Sigmoid colon (tissue), 7 donors: ENCODE measurements at places on chromosomes 4 and X.

DNA sequence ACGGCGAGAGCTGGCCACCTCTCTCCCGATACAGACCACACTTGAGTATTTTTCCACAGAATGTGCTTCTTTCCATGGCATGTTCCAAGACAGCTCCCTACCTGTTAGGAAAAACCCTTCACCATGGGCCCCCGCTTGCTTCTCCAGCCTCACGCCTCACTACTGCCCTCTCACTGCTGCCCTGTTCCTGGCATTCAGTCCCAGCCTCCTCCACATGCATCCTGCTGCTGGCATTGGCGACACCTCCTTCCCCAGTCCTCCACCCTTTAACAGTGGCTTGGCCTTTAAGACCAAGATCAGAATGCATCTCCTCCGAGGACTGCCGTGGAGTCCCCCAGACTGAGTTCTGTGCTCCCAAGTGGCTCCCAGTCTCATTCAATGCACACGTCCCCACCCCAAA lies 10.7 kb downstream of the PNMA6F start:
- no peak for DNase-seq

DNA sequence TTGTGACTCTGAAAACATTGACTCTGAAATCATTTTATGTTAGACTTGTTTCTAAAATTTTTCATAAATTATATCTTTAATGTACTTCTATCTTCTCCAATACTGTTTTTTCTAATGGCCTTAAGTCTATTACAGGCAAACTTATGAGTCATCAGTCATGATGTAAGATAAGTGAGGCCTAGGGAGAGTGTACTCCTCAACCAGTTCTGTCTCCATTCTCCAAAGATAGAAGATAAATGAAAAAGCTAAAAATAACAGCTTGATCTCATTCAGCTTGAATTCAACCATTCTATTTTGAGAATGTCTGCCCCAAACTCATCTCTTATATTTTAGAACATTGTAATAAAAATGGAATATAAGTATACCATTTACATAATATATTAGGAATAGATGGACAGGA lies 34.5 kb downstream of the STBD1 start:
- DNase-seq = no peak

DNA sequence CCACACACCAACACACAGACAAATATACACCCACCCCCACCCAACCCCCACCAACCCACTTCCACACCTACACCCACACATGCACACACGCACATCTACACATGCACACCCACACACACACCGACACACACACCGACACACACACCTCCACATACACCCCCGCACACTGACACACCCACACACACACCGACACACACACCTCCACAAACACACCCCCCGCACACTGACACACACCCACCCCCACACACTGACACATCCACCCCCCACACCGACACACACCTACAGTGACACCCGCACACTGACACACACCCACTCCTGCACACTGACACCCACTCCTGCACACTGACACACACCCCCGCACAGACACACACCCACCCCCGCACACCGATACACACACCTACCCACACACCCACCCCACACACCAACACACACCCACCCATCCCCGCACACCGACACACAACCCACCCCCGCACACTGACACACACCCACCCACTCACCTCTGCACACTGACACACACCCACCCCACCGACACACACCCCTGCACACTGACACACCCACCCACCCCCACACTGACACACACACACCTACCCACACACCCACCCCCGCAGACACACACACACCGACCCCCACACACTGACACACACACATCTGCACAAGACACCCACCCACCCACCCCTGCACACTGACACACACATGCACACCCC lies 31.1 kb downstream of the FGFRL1 start:
- DNase-seq = no peak

GRCh38 chr4:13118633-13119032 lies 365.5 kb downstream of the RAB28 start:
- no peak for DNase-seq

GRCh38 chrX:40240844-40241243 lies 143.1 kb upstream of the BCOR start:
- DNase-seq = no peak

GRCh38 chr4:17811078-17811603 lies 362 bp downstream of the NCAPG start:
- DNase-seq = no peak

- no peak for DNase-seq
Observed at GRCh38 chr4:1505511-1506460, 99.5 kb upstream of the NKX1-1 start.

GRCh38 chr4:16858275-16858752 lies 40.1 kb downstream of the LDB2 start:
- DNase-seq = no peak

DNA sequence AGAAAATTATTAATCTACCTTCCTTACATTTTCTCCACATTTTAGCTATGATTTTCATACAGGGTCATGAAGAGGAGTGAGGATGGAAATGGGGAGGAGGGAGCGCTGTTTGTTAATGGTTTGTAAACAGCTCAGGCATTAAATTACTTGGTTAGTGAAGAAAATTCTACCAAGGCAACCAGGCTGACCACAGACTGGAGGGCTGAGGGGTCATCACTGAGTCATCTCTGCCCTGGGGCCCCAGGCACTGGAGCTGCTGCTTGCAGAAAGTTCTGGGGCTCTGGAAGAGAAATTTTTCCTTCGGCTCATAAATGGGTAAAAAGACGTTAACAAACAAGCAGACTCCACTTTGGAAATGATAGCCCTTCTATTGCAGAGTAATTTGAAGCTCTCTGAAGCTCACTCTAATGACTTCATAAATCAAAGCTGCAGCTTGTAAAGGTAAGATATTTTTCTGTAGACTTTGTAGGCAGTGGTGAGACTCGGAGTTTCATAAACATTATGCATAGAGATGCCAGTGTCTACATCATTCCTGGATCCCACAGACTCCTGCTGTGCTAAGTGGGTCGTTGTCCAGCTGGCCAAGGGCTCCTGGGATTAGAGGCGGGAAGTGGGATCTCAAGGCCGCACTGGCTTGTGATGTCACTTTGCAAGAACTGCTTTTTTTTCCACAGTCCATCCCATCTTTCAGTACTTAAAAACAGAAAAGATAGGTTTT lies 159.6 kb downstream of the PTTG2 start:
- no peak for DNase-seq

GRCh38 chr4:159038536-159038935 lies 64.3 kb upstream of the RAPGEF2 start:
- no peak for DNase-seq

- no peak for DNase-seq
Observed at GRCh38 chr4:17324386-17324830, 187.5 kb downstream of the QDPR start.

- no peak for DNase-seq
Observed at GRCh38 chrX:105608745-105609144, 213.6 kb upstream of the NRK start.

- DNase-seq = no peak
Observed at GRCh38 chrX:94288325-94288724, 614.3 kb downstream of the FAM133A start.

- DNase-seq = no peak
Observed at GRCh38 chr4:166324321-166324720, 451.3 kb downstream of the TLL1 start.

DNA sequence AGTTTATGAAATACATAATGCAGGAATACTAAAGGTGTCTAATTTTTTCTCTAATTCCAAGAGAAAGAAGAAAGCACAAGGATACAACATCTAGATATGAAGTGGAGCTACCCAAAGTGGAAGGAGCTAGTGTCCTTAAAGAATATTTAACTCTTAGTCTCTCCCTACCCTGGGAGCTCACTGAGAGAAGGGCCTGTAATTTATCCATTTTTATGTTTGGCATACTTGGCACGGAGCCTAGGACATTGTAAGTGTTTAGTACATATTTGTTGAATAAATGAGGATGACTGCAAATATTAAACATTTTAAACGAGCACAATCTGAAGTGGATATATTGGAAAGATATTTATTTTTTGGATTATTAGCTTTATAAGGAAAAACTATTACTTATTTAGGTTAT lies 674.8 kb downstream of the IQCM start:
- DNase-seq = no peak

DNA sequence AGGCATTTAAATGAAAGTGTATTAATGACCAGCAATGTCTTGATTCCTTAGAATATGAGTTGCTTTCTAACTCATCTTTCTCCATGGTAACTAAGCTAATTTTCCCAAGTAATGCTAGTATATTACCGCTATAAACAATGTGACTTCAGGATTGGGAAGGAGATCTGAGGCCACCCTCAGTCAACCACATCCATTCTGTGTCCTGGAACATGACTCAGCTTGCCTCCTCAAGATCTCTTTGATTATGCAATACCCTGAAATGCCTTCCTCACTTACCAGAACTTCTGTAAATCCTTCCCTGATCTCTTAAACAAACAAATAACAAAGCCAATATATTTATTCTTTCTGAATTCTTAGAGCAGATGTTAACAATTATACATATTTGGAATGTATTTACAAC lies 1495.5 kb downstream of the PCDH18 start:
- no peak for DNase-seq

GRCh38 chrX:23661671-23662070 lies 5.6 kb upstream of the PRDX4 start:
- DNase-seq = no peak

GRCh38 chr4:104492183-104492771 lies 2.4 kb downstream of the CXXC4 start:
- no peak for DNase-seq

DNA sequence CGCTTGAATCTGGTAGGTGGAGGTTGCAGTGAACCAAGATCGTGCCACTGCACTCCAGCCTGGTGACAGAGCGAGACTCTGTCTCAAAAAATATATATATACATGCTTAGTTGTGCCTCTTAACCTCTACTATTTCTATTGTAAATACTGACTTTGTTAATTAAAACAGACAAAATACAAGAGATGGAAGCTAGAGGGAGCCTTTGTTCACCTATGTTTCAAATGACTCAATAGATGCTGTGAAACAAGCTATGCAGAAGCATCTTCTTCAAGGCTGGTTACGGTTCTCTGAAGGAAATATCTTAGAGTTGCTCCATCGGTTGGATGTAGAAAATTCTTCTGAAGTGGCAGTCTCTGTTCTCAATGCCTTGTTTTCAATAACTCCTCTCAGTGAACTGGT lies 6.2 kb downstream of the NCAPG start:
- no peak for DNase-seq

- DNase-seq = no peak
Observed at GRCh38 chr4:70925418-70925817, 23.2 kb downstream of the MOB1B start.

- no peak for DNase-seq
Observed at GRCh38 chr4:185201977-185202962, 1.5 kb downstream of the CFAP97 start.

- peak; percentile 84 for DNase-seq
Observed at GRCh38 chr4:3372933-3373465, 68.8 kb upstream of the HGFAC start.

- DNase-seq = no peak
Observed at GRCh38 chr4:168474660-168475320, 5.5 kb downstream of the DDX60L start.

- no peak for DNase-seq
Observed at GRCh38 chr4:87046121-87046551, 111.3 kb downstream of the AFF1 start.

DNA sequence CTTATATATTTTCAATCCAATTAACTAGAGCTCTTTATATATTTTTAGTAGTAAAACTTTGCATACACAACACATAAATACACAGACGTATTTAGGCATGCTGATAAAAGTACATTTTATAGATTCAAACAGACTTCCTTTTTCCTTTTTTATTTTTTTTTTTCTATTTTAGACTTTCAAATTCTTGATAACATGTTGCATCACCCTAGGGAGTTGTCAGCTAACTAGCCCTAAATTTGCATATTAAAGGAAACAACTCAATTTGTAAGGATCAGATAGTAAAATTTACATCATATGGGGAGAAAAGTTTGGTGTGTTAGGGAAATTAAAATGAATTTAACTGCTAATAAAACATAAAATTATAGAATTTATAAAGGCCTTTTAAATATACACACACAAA lies 47.4 kb upstream of the APOOL start:
- DNase-seq = no peak

DNA sequence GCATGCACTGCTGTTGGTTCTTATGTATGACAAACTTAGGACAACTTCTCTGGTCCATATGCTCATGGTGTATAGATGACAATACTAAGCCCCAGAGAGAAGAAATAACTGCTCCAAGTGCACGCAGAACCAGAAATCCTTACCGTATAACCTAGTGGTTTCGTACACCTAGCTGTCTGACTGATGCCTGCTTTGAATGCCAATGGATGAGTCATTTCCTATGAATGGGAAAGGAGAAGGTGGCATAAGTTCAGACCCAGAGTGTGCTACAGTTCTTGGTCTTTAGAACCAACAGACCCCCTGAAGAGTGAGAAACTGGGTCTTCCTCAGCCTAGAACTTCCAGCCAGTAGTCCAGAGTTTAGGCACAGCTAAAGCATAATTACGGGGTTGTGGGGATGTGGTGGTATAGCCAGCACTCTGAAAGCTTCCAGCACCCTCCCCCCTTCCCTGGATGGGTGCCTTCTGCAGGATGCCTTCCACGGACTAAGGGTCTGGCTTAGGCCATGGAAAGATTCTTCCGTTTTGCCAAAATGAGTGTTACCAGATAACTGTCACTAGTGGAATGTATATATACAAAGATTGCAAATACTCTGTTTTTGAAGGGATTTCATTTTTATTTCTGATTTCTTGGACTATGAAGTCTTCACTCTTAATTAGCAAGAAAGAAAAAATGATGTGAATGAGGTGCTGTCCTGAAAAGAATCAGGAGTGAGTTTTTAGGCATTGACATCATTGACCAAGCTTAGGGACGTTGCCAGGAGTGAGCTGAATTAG lies 84.6 kb upstream of the PACRGL start:
- DNase-seq = no peak

GRCh38 chrX:124507246-124507645 lies 160.9 kb downstream of the SH2D1A start:
- no peak for DNase-seq

GRCh38 chr4:727576-727975 lies 21.9 kb downstream of the PCGF3 start:
- DNase-seq = no peak

DNA sequence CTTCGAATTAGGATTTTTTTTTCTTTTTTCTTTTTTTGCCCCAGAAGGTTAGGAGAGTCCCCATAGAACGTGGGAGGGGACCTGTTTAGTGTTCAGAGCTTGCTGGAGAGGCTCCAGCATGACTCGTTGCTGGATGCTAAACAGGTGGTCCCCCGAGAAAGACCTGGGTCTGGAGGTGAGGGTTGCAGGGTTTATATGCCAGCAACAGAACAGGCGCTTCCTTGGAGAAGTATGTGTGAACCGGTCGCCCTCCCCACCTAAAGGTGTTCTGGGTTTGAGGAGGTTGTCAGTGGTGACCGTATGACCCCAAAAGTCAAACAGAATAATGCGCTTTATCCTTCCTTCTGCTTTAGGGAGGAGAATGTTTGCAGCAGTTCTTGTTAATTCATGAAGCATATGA lies 52.1 kb upstream of the SHOX start:
- DNase-seq = no peak

DNA sequence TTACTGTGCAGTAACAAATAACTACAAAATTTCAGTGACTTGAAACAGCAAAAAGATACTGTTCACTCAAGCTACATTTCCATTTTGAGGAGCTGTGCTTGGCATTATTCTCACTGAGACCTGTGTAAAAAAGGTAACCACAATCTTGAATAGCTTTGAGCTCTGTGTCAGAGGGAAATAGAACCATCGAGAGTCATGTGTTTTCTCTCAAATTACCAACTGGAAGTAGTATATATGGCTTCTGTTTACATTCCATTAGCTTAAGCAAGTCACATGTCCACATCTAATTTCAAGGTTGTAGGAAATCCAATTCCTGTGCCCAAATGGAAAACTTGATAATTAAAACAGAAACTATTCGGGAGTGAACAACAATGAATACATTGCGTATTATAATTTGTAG lies 82.9 kb upstream of the BANK1 start:
- DNase-seq = no peak
